ENCODE measurements at places on chromosomes 7 and 10. TPM values are rescaled to one million over a fixed set of nuclear protein-coding genes. Genes with fewer than 3 reads are reported as not detected.

Gene SPDYE18
- total RNA-seq: 1.3 TPM

- DNase-seq: no peak
These were observed 76.1 kb upstream of the DUSP5 start for GRCh38 chr10:110421512-110422138.

- peak; percentile 49 for DNase-seq
These were observed 766 bp upstream of the ZMYND11 start for GRCh38 chr10:134247-135131.

Gene CFTR
- 5.3 TPM for total RNA-seq

- DNase-seq: peak; percentile 8
These were observed 455 bp downstream of the CUL2 start for GRCh38 chr10:35089611-35090161.

DNA sequence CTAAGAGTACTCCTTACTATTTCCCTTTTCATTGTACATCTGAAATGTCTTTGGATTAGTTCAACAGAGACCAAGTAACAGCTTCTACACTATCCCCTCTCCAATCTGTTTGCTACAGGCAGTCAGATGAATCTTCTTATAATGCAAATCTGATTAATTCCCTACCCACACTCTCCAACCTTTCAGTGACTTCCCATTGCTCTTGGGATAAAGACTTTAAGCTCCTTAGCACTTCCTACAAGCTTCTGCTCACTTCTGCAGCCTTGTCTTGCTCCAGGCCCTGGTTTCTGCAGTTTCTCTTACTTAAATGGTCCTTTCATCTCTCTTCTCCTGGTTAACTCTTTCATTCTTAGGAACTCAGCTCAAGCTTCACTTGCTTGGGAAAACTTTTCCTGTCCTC lies 65.2 kb upstream of the FEZF1 start:
- no peak for DNase-seq

Gene CHN2
- 36.4 TPM for total RNA-seq

GRCh38 chr7:106370542-106370941 lies 85.8 kb upstream of the NAMPT start:
- no peak for DNase-seq

DNA sequence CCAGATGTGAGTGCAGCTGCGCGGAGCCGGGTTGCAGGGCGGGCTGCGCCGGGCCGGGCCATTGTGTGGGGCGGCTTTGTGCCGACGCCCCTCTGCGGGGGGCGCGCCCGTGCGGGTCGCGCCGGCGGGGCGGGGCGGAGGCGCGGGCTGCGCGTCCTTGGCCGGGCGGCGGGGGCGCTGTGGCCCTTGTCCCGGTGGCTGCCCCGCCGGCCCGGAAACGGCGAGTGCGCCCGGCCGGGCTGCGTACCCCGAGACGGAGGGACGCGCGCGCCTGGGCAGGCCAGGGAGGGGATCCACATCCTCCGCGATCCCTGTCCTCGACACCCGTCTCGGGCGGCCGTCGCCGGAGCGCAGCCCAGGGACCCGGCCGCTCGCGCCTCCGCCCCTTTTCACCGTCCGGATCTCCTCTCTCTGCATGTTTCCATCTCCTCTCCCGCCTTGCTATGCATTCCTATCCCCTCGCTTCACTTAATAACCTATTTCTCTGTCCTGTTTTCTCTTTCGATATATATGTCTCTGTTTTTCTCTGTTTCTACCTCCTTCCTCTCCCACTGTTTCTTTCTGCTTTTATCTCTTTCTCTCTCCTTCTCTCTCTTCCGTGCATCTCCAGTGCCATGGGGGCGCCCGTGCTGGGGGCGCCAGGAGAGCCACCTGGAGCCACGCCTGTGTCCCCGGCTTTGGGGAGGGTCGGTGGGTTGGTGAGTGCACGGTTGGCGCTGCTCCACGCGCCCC lies 765 bp downstream of the PFKFB3 start:
- DNase-seq: peak; percentile 64

DNA sequence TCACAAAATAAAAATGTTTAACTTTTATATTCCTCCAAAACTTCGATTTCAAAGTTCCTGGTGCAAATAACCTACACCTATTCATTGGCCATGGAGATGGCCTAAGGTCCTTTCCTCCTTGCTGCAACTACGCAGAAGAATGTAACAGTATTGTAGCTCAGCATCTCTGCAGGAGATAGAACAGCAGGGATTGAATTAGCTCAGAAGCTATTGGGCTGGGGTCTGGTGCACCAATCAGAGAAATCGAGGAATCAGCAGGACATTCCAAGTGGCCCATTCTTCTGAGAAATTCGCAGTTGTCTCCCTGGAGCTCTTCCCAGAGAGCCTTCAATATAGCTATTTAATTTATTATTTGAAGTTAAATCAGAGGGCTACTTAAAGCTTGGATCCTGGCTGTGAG lies 560.6 kb downstream of the GATA3 start:
- no peak for DNase-seq

DNA sequence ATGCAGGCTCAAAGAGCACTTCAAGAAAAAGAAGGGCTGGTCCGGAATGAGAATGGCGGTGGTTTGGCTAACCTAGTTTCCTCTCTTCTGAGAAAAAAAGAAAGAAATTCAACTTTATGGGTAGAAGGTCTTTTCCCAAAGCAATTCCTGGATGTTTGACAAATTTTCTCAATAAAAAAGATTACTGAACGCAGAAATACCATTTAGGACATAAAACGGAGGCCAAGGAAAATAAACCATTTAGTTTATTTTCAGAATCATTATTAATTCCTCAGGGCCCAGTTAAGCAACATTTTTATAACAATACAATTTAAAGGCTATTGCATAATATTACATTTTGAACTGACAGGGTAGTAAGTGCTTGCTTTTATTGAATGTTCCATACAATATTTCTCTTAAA lies 284.6 kb upstream of the ANKRD30A start:
- no peak for DNase-seq

Gene LRMDA
- 0.91 TPM for total RNA-seq

Measured in cerebellum (tissue), 4 donors.